ENCODE measurements at places on chromosomes 2 and 18.

DNA sequence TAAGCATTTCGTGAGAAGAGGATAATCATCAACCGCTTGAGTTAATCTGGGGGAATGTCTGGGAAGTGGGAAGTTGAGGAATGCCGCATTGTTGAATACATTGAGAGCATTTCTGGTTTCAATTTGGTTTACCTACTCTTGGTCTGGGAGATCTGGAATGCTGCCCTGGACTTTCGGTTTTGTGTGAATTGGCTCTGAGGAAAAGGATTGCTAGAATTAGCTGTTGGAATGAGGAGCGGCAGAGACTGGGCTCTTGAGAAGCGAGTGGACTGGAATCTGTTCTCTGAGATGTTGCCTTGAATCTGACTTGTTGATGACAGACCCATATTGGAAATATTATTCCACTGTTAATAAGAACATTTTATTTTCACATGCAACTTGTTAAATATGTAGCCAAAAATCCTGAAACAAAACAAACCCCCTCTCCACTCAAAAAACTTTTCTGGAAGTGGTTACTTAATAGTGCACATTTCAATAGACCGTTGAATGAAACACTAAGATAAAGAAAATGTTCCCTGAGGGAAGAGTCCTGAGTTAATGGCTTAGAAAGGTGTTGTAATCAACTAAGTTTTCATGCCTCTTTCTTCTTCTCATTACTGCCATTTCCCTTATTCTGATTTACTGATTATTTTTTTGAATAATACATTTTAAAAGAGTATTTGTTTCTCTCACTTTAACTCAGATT lies 50.8 kb downstream of the PTPRM start:
- DNase-seq: no peak

GRCh38 chr2:160010361-160011145 lies 51.9 kb downstream of the PLA2R1 start:
- DNase-seq: no peak

DNA sequence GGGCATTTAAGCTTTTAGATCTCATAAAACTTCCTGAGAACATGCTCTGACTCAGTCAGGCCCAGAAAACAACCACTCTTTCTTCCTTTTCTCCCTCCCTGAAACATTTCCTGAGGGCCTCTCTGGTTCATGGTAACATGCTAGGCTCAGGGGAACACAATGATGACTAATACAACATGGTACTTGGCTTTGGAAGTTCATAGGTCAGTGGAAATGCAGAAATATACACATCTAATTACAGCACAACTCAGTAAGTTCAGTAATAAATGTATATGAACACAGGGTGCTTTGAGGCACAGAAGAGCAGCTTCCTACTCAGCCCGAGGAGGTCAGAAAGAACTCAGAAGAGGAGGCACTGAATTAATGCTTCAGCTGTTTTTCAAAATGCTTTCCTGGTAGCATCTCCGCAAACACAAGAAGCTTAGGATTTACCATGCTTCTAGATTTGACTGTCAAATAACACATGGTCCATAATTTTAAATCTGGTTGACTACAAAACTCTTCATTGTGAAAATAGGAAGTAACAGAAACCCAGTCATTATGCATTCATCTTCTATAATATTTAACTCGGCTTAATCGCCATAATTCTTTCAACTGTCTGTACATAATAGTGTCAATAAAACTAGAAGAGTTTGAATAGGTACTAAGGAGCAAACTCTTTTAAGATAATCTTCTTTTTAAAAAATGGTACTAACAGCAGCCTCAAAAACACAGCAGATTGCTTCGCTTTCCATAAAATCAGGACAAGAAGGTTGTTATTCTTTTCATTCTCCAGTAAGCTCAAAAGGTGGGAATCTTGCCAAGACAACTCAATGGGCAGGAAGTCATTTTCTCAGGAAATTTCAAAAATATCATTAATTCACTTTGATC lies 251.3 kb downstream of the DLGAP1 start:
- no peak for DNase-seq

DNA sequence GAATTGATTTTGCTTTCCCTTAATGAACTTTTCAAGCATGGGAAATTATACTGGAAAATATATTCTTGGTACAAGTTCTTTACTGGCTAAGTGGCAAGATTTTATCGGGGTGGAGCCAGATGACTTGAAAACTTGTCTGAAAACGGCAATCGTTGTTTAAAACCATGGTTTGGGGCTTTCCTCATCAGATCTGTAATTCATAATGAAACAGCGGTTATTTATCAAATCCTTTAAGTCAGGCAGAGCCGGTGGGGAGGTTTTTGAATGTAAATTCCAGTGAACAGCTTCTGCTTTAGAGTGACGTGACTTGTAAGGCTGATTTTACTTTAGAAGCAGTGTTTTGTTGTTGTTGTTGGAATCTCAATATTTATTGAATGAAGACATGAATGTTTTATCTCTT lies 2.6 kb downstream of the SEC11C start:
- no peak for DNase-seq

DNA sequence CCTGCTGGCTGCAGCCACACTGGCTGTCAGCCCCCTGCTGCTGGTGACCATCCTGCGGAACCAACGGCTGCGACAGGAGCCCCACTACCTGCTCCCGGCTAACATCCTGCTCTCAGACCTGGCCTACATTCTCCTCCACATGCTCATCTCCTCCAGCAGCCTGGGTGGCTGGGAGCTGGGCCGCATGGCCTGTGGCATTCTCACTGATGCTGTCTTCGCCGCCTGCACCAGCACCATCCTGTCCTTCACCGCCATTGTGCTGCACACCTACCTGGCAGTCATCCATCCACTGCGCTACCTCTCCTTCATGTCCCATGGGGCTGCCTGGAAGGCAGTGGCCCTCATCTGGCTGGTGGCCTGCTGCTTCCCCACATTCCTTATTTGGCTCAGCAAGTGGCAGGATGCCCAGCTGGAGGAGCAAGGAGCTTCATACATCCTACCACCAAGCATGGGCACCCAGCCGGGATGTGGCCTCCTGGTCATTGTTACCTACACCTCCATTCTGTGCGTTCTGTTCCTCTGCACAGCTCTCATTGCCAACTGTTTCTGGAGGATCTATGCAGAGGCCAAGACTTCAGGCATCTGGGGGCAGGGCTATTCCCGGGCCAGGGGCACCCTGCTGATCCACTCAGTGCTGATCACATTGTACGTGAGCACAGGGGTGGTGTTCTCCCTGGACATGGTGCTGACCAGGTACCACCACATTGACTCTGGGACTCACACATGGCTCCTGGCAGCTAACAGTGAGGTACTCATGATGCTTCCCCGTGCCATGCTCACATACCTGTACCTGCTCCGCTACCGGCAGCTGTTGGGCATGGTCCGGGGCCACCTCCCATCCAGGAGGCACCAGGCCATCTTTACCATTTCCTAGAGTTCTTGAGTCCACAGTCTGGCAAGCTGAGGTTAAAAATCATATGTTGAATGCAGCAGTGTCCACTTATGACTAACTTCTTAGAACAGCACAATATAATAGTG lies 741 bp downstream of the GPR148 start:
- DNase-seq: no peak

GRCh38 chr2:58543442-58543841 lies 302.3 kb upstream of the FANCL start:
- DNase-seq: no peak

- no peak for DNase-seq
Measured at GRCh38 chr2:206231669-206232286, 42.7 kb upstream of the ZDBF2 start.

GRCh38 chr2:241853651-241854341 lies 4.9 kb downstream of the PDCD1 start:
- DNase-seq: no peak

DNA sequence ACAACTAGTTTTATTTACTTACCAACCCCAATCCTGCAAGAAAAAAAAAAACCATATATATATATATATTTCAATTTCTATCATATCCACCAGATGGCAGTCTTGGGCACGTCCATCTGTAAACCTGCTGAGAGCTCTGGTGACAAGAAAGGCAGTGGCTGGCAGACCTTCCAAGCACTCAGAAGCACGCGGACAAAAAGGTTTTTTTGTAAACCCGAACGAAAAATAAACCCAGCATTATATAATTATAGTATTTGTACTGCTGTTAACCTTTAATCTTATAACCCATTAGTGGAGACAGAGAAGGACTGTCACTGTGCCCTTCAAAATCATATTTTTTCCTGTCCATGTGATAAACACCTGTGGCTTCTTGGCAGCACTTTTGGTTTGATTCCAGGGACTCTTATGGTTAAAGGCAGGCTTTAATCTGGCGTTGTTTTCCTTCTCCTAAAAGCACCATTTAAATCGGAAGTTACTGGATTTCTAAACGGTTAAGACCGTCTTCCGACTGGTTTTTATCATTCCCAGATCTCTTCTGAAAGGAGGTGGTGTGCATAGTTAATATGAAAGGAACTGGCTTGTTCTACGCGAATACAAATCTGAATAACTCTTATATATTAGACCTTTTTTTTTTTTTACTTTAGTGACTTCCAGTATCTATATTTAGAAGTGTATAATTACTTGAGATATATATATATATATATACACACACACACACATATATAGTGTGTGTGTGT lies 31.0 kb upstream of the SLC3A1 start:
- peak; percentile 12 for DNase-seq

GRCh38 chr2:23691106-23691470 lies 235.8 kb downstream of the ATAD2B start:
- no peak for DNase-seq

DNA sequence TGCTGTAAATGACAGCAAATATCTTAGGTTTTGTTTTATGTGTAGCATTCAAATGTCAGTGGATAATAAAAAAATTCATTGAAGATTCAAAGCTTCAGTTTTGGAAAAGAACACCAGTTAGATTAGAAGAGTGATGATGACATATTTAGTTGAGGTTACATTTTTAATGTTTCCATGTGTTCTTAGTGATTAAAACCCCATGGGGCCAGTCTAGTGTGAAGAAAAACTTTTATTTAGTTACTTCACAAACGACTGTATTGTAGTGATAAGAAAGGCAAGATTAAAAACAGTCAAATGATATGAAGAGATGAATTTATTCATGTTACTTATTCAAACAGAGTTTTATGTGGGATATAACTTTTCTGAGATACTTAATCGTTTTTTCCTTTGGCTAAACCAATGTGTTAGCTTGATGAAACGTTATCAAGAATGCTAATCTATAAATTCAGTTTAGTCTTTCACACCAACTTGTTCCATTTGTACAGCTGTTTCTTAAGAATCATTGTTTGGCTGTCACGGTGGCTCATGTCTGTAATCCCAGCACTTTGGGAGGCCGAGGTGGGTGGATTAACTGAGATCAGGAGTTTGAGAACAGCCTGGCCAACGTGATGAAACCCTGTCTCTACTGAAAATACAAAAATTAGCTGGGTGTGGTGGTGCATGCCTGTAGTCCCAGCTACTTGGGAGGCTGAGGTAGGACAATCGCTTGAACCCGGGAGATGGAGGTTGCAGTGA lies 11.6 kb downstream of the BMPR2 start:
- DNase-seq: no peak

GRCh38 chr2:217903859-217904613 lies 98.8 kb downstream of the TNS1 start:
- DNase-seq: no peak

- DNase-seq: no peak
Measured at GRCh38 chr18:8504880-8505435, 104.3 kb upstream of the RAB12 start.

GRCh38 chr2:172095146-172095904 lies 7.4 kb downstream of the DLX2 start:
- DNase-seq: no peak

DNA sequence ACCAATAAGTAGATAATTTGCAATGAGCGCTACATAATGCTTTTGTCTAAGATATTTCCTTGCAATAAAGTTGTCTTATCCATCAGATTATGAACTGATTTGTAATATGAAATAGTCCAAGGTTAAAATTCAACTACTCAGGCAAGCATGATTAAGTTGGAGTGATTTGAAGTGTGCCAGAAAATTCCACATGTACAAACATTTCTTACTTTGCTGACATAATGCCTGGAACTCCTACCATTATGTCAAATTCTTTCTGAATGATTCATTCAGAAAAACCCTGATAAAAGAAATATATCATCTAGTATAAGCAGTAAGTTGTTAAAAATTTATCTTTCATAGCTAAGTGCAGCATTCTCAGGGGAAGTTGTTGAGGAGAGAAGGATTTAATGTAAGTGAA lies 87.3 kb downstream of the CBLN2 start:
- DNase-seq: no peak

- DNase-seq: no peak
Measured at GRCh38 chr2:238702276-238703052, 145.4 kb upstream of the TWIST2 start.

GRCh38 chr2:101305492-101306078 lies 2.9 kb downstream of the RNF149 start:
- DNase-seq: no peak

GRCh38 chr2:191501561-191502168 lies 176.3 kb upstream of the NABP1 start:
- no peak for DNase-seq

GRCh38 chr2:10704034-10704594 lies 14.3 kb upstream of the NOL10 start:
- DNase-seq: no peak

All from CMK (cell line).